ENCODE measurements at places on chromosomes 2 and 18.

DNA sequence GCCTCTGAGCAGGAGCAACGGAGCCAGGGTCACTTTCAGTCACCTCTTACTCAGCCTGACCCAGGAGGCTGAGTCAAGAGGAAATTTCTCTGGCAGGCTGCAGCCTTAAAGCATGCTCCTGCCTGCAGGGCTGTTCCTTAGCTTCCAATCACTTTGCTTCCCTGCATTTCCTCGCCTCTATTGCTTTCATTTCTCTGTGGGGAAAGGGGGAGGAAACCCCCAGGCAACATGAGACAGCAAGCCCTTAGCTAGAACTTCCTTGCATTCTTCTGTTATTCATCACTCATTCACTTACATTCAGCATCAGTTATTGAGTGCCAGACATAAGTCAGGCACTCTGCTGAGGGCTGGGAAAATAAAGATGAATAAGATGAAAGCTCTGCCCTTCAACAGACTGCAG is 13.0 kb downstream of the XDH start:
- peak; percentile 91 for DNase-seq

GRCh38 chr2:27792759-27793158 is 21.2 kb downstream of the MRPL33 start:
- DNase-seq: no peak

DNA sequence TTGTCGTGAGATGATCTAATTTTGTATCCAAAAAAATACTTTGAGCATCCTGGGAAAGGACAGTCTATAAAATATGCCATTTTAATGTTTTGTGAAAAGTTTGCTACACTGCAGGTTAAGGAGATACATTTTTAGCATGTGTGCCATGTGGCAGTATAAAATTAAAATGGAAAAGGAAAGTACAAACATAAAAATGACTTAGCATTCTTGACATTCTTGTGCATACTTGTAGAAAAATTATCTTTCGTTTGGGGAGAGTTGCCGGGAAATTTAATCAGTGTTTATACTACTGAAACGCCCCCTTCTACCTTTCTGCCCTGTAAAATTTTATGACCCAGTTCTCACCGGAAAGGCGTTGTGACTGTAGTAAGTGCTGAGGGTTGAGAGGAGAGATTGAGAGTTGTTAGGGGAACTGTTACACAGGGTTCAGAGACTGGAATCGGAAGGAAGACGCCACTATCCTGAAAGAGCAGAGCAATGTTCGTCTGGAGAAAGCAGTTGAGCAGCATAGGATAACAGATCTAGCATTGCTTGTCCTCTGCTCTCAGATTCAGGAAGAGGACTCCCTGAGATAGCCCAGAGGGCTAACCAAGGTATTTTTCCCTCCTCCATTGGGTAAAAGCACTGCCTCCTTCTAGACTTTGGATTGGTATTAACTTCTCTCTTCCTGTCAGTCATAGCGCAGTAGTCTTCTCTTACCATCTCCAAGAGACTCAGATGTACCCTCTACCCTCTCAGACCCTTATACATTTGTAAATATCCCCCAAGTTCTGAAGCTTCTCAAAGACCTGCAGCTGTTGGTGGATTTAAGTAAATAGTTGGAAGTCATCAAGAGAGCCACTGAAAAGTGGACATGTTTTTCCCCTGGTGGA is 2.7 kb downstream of the CDH20 start:
- peak; percentile 10 for DNase-seq

DNA sequence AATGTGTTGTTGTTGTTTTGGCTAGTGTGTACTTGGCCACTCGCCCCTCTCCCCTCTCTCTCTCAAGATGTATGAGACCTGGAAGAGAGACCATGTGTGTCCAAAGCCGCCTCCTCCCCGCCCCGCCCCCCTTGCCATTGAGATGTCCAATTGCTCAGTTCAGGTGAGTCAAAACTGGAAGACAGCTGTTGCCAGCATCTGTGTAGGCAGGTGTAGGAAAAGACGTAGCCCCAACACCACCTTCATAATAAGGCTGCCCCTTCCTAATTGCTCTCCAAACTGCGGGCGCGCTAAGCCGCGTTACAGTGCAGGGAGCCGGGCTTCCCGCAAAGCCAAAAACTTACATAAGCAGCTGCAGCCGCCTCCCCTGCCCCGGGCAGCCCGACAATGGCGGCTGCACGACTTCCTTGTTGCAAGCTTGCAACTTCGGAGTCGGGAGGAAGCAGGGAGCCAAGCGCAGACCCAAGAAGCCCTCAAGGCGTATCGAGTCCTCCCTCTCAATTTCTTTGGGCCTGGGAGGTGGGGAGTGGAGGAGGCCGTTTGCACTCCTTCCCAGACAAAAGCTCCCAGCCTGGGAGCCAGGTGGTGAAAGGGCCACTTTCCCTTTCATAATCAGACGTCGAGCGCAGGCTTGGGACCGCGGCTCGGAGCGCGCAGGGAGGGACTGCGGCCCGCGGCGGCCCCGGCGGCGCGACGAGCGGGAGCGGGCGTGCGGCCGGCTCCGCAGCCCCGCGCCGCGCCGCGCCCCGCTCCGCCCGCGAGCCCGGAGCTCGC is 882 bp downstream of the ZBTB14 start:
- peak; percentile 85 for DNase-seq

GRCh38 chr2:162524192-162524591 is 180.3 kb downstream of the GCA start:
- no peak for DNase-seq

- peak; percentile 97 for DNase-seq
Measured at GRCh38 chr2:46967990-46968647, 52.5 kb upstream of the MCFD2 start.

- no peak for DNase-seq
Measured at GRCh38 chr2:224278531-224278930, 123.4 kb downstream of the FAM124B start.

DNA sequence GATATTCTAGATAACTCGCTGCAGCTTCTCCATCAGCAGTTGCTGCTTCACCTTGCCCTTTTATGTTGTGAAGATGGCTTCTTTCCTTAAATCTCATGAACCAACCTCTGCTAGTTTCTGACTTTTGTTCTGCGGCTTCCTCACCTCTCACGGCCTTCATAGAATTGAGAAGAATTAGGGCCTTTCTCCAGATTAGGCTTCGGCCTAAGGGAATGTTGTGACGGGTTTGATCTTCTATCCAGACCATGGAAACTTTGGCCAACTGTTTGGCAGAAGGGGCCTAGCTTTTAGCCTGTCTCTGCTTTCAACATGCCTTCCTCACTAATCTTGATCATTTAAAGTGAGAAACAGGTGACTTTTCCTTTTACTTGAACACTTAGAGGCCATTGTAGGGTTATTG is 199.9 kb downstream of the CYP26B1 start:
- no peak for DNase-seq

- DNase-seq: no peak
Measured at GRCh38 chr2:214807653-214808052, 1.8 kb downstream of the BARD1 start.

GRCh38 chr18:79259218-79259617 is 136.5 kb upstream of the NFATC1 start:
- no peak for DNase-seq

DNA sequence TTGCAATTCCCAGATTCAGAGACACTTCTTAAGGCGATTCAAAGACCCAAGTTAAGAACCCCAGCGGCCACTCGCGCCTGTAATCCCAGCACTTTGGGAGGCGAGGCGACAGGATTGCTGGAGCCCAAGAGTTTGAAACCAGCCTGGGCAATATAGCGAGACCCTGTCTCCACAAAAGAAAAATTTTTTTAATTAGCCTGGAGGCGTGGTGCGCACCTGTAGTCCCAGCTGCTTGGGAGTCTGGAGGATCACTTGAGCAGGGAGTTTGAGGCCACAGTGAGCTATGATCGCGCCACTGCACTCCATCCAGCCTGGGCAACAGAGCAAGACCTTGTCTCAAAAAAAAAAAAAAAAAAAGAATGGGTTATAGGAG is 585 bp upstream of the ANAPC1 start:
- DNase-seq: no peak

DNA sequence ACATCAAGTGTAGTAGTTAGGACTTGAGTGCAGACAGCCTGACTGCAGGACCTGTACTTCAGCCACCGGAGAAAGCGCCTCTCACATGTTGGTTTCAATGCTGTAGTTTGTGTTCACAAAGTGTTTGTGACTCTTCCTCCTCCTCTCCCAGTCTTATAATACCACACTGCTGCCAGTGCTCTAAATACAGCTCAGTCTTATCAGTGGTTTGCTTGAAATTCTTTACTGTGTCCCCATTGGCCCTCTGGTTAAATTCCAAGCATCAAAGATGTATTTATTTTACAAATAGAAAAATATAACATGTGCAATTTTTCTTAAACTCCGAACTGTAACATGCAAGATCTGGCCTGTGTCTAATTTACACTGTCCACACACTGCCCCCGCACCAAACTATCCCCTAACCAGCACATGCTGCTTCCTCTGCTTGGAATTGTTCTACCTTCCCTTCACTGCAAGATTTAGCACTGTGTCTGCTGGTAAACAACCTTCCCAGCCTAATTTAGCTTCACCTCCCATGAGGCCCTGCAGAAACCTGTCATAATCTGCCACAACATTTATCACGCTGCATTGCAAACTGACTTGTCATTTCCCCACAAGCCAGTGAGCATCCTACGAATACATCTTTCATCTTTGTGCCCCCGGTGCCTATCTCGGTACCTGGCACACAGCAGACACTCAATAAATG is 77.1 kb downstream of the SUMO1 start:
- DNase-seq: no peak

GRCh38 chr18:45792506-45793263 is 32.8 kb upstream of the SIGLEC15 start:
- no peak for DNase-seq

- DNase-seq: no peak
Measured at GRCh38 chr18:28582724-28583123, 405.8 kb upstream of the CDH2 start.

- no peak for DNase-seq
Measured at GRCh38 chr2:8939486-8940114, 63.9 kb downstream of the MBOAT2 start.

- peak; percentile 71 for DNase-seq
Measured at GRCh38 chr2:105746177-105747080, 1.7 kb downstream of the NCK2 start.

DNA sequence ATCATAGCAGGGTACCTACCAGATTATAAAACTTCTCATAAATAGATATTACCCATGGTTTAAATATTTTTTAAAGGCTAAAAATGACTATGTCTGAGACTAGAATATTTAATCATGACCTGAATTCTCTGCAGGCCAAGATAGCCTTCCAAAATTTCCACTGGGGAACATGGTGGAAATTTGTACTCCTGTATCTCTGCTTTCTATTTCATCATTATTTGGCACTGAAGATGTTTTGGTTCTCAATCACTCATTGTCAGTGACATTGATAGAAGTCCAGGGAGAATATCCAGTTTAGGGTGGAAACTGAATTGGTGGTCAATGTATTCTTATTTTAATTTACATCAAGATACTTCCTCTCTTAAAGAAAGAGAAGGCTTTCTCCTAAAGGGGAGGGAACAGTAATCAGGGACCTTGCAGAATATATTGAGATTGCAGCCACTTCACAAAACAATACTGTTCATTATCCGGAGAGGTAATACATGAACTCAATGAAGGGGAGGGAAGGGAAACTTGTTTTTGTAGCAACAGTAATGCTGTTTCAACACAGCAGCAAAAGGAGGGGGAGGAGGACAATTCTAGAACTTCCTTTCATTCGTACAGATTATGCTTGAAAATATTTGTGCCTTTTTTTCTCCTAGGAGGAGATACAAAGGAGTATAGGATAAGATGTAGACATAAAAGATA is 34.1 kb downstream of the EEF1B2 start:
- no peak for DNase-seq

DNA sequence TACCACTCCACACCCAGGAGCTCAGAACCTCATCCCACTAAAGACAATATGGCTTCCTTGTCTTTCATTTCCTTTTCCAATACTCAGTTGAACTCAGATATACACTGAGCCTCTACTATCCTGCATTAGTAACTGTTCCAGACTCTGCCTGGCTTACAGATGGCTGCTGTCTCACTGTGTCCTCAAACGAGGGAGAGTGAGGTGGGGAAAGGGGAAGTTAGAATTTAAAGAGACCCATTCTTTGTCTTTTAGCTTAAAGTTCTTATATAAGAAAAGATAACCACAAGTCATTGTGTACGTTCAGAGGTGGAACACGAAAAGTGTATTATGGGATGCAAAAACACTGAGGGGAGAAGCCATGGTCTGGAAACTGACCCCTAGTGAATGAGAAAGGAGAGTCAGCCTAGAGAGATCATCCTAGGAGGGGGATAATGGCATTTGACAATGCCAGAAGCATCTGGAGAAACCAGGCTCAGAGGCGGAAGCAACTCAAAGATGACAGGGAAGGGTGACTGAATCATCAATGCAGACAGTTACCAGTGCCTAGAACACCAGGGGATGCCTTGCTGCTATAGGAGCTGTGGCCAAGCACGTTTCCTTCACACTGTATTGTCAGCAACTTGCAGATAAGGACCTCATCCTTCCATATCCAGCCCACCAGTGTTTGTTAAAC is 170.7 kb downstream of the CYRIA start:
- no peak for DNase-seq

DNA sequence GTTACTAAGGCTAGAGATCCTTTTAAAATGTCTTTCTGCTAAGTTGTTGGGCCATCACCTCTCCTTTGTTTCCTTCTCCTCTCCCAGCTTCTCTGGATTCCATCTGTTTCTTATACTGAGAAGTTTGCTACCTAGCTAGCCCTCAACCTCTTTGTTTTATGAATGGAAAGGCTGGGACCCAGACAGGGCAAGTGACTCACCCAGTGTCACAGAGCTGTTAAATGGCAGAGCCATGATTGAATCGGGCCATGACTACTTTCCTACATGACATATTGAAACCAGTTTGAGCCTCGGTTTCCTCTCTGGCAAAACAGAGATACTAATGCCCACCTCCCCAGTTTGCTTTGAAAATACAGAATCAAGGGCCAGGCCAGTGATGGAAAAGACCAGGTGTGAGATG is 24.1 kb downstream of the REEP1 start:
- DNase-seq: no peak

GRCh38 chr2:107361751-107362381 is 464.8 kb upstream of the RGPD4 start:
- no peak for DNase-seq

DNA sequence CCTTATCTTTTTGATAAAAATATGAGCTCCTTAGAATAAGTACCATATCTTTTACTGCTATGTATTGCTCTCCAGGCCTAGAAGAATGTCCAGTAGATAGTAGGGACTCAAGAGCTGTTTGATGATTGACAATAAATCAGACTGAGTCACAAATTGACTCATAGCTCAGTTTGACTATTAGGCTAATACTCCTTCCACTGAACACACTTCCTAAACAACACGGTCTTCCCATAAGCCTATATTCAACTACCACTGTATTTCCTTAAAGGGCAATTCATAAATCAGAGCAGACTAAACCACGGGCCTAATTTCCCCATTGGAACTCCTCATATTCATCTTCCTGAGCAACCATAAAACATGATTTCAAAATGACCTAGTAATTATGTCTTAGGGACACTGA is 258.5 kb downstream of the ALK start:
- no peak for DNase-seq

GRCh38 chr2:28381225-28382180 is 11.2 kb upstream of the FOSL2 start:
- DNase-seq: no peak

DNA sequence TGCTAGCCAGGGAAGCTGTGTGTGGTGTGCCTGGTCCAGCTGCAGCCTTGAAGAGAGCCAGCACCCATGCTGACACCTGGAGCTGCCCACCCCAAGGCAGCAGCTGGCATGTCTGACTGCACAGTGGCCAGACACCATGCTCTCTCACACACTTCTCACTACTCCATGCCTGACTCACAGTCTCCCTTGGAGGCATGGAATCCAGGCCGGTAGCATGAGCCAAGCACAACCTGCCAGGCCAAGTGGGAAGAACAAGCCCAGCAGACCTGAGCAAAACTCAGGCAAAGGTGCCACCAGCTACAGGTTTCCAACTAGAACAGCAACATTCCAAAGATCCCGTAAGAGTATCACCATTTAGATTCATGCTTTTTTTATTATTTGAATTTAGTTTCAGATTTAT is 625.3 kb upstream of the LRRTM4 start:
- no peak for DNase-seq
